Activated CD8-positive, alpha-beta T cell treated with anti-CD3 and anti-CD28 coated beads for 36 hours (primary cell): ENCODE measurements at places on chromosomes 7 and 10.

DNA sequence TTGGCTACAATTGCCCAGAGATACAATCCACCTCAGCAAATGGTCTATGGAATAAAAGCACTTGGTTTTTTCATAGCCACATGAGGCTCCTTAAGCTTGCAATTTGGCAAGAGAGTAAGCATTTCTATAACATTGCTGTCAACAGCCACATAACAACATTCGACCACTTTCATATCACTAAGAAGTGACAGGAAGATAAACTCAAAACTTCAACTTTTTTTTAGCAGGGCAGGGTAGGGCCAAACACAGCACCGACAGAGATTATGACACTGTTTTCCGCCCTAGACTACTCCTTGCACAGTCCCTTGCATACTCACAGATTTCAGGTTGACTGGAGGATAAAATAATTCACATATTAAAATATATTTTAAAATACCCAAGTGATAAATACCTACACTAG, 185.4 kb downstream of the JAZF1 start:
- DNase-seq: no peak

DNA sequence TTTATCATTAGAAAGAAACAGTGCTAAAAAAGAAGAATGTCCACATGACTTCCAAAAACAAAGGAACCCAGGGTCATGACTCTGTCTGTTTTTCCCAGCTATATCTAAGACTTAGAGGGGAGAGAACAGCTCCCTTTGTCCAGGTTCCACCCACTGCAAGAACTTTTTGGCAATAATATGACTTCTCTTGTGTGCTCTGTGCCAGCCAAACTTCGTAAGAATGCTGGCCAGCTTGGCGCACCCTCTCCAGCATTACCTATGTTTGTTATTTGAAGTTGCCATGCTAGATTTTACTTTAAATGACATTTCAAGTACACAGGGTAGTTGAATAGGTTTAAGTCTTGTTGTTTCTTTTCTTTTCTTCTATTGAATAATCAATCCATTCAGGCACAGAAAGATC, 371.4 kb downstream of the KCNMA1 start:
- no peak for DNase-seq

DNA sequence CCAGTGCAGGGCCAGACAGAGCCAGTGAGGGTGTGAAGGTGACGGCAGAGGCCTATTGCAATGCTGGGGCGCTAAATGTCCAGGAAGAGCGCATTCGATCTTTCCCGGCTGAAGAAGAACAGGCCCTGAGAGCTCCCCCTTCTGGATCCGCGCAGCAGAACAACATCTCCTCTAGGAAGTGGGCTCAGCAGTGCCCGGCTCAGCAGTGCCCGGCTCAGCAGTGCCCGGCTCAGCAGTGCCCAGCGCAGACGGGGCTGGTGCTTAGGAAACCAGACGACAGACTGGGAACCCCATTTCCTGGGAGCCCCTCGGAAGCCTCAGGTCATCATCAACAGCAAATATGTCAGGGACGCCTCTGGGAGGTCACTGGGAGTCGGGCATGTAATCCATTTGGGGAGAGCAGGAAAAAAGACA, 4.7 kb upstream of the NOS3 start:
- peak; percentile 78 for DNase-seq

GRCh38 chr7:149569726-149570422, 72.3 kb upstream of the ZNF746 start:
- DNase-seq: no peak

GRCh38 chr10:112585960-112586359, 138.9 kb downstream of the VTI1A start:
- DNase-seq: no peak

GRCh38 chr7:120273476-120273975, 551 bp downstream of the KCND2 start:
- peak; percentile 17 for DNase-seq

GRCh38 chr7:28609608-28610007, 197.3 kb downstream of the CREB5 start:
- DNase-seq: no peak

DNA sequence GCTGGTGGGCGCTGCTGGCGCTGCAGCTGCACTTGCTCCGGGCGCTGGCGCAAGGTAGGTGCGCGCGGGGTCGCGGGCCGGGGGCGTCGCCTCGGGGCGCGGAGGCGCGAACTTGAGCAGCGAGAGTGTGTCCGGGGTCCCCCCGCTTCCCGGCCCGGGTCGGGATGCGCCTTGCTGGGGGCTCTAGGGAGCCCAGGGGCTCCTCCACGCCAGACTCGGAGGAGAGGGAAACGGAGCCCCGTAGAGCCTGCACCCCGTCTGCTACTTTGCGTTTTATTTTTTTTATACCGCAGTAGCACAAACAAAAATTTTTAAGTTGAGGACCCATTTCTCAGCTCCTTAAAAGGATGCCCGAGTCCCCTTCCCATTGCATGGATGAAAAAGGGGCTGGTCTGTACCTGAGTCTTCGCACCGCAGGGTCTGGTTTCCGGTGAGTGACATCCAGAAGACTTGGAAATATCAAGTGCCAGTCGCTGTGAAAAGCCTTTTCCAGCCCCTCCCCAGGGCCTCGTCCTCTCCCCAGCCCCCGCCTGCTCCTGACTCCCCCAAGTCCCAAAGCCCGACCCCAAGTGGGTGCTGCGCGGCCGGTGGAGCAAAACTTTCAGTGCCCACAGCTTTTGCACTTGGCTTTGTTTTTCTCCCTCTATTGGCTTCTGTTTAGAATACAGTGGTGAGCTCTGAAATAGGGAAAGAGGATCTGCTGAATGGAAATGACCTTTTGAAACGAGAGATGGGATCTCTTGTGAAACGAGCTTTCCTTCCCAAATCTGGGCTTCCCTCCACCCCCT, 973 bp downstream of the SDK1 start:
- peak; percentile 16 for DNase-seq

DNA sequence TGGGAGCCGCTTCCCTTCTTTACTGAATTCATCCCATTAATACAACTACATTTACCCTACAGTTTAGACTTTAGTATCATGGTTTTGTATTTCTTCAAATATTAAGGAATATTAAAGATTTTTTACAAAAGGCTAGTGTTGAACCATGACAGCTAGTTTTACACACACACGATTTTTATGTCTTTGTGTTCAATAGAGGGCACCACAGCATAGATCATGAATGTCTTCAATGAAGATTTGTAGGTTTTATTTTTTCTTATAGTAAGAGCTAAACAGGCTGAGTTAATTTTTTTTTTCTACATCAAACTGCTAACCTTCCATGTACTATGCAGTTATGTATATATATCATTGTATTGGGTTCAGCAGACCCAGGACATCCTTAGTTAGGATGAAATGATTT, 76.9 kb downstream of the SNX10 start:
- DNase-seq: no peak

GRCh38 chr7:149785402-149785801, 12.0 kb upstream of the ZNF467 start:
- no peak for DNase-seq

DNA sequence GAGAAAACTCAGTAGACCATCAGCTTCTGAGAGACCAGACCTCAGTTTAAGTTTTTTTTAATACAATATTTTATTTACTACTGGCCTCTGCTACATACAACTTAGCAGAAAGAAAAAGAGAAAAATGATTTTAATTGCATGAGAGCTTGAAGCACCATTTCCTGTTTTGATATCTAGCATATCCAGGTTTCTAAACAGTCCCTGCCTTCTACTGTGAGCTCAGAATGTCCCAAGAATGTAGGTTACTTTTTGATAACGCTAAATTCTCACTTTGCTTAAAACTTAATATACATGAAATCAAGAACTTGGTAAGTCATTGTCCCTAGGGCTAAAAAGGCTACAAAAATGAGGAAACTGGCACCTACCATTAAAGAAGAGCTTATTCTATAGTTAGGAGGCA, 7.0 kb downstream of the TMEM243 start:
- DNase-seq: no peak
